ENCODE measurements at places on chromosomes 1 and 21. TPM values are rescaled to one million over a fixed set of nuclear protein-coding genes. Genes with fewer than 3 reads are reported as not detected.

Gene LCE1D
- not detected for total RNA-seq

DNA sequence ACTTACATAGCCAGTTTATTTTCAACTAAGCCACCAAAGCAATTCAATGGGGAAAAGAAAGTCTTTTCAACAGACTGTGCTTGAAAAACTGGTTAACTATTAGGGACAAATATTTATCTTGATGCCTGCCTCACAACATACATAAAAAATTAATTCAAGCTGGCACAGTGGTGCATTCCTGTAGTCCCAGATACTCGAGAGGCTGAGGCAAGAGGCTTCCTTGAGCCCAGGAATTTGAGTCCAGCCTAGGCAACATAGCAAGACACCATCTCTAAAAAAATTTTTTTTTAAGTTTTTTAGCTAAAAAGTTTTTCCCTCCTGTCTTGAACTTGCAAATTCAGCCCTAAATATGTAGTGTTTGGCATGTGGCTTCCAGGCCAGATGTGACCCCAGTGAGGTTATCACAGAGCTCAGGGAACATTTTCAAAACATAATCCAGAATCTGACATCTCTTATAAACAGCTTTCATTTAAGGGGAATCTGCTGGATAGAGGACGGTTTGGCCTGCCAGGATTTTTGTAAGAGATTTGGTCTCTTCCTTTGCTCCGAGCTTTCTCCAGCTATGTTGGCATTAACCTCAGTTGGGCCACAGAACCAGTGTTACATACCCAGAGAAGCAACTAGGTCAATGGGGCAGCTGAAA, 46.4 kb downstream of the COL6A1 start:
- DNase-seq: no peak
- H3K27ac ChIP-seq: peak overlapping the region; percentile 51
- H3K4me3 ChIP-seq: no peak overlapping the region
- peaks cover 11% of the 10 kb centered on the region for H3K4me1 ChIP-seq
- H3K27me3 ChIP-seq: no peaks in the 10 kb centered on the region
- H3K36me3 ChIP-seq: no peaks in the 10 kb centered on the region

DNA sequence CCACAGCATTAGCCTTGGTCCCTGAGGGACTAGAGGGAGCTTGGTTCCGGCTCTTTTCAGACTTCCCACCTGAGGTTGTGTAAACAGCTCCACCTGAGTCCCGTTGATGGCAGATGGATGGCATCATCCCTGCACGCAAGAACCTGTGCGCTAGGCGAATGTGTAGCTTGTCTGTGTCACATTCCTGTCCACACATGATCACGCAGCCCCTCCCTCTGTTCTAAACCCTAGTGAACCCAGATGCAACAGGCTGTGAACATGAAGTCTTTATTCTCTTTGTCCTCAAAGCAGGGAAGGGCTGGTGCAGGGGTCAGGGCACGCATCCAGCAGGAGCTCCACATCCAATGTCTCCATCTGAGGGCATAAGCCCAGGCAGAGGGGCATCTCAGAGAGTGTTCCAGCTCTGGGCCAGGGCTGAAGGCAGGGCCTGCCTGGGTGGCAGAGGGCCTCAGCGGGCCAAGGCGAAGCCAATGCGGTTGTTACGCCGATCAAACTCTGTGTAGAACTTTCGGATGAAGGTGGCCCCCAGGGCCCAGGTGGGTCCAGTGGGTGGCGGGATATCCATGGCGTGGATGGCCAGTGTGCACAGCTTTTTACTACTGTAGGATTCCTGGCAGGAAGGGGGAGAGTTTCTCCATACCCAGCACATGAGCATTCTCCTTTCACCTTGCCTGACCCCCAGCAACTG, 2.9 kb upstream of the ETNK2 start:
- DNase-seq: no peak
- no peak overlapping the region for H3K27ac ChIP-seq
- no peaks in the 10 kb centered on the region for H3K27me3 ChIP-seq
- H3K4me1 ChIP-seq: peaks cover 23% of the 10 kb centered on the region

DNA sequence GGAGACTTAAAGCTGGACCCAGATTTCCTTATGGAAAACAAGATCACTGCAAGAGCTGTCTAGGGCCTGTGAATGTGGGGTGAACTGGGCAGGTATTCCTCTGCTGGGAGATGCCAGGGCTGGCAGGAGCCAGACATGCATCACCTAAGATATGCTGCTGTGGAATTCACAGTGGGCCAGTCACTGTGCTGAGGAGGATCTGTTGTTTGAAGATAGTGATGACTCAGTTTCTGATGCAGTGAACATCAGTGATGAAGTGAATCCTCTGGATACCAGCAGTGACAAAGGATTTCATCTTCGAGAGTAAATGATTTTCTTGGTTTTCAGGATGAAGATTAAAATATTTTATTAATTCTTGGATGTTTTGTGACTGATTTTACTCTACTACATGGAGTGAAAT, 29.9 kb upstream of the CAMSAP2 start:
- no peaks in the 10 kb centered on the region for H3K36me3 ChIP-seq
- no peak for DNase-seq
- H3K4me3 ChIP-seq: no peak overlapping the region
- H3K4me1 ChIP-seq: no peaks in the 10 kb centered on the region
- H3K27ac ChIP-seq: no peak overlapping the region

- no peak for DNase-seq
- H3K27me3 ChIP-seq: no peaks in the 10 kb centered on the region
- no peaks in the 10 kb centered on the region for H3K4me1 ChIP-seq
Observed at GRCh38 chr1:221562542-221563475, 179.1 kb downstream of the DUSP10 start.

DNA sequence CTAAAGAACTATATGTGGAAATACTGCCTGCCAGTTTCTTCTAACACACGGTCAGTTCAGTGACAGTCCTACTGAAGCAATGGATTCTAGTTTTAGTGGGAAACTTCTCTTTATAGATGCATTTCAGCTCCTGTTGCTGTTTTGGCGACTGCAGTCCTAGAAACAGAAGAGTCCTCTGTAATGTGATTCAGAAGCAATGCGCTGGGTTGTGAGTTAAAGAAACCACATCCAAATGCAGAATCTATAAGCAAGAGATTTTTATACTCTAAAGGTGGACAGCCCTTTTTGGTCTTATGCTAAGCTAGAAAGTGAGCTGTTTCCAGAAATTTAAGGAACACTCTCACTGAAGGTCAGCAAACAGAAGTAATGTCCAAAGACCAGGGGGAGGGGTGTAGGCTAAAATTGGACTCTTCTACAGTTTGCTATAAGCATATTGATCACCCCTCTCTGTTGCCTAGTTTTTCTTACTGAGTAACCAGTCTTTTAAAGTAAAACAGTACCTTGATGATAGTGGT, 30.8 kb downstream of the DUSP10 start:
- no peak overlapping the region for H3K27ac ChIP-seq
- no peaks in the 10 kb centered on the region for H3K27me3 ChIP-seq
- DNase-seq: no peak
- H3K36me3 ChIP-seq: no peaks in the 10 kb centered on the region
- no peaks in the 10 kb centered on the region for H3K4me1 ChIP-seq

DNA sequence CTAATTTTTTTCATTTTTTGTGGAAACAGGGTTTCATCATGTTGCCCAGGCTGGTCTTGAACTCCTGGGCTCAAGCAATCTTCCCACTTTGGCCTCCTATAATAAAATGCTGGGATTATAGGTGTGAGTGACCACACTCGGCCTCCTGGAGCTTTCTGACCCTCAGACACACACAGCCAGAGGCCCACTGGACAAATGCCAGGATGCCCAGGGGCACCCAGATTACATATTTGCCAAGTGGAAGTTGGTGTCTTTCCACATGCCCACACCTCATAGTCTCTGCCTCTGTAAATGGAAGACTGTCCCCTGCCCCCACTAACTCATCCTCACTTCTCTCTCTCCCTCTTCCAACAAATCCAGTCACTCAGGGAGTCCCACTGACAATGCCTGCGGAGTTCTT, 63.4 kb upstream of the LRP8 start:
- no peak for DNase-seq
- no peaks in the 10 kb centered on the region for H3K27me3 ChIP-seq
- no peaks in the 10 kb centered on the region for H3K36me3 ChIP-seq
- peaks cover 3% of the 10 kb centered on the region for H3K4me1 ChIP-seq
- no peak overlapping the region for H3K27ac ChIP-seq

DNA sequence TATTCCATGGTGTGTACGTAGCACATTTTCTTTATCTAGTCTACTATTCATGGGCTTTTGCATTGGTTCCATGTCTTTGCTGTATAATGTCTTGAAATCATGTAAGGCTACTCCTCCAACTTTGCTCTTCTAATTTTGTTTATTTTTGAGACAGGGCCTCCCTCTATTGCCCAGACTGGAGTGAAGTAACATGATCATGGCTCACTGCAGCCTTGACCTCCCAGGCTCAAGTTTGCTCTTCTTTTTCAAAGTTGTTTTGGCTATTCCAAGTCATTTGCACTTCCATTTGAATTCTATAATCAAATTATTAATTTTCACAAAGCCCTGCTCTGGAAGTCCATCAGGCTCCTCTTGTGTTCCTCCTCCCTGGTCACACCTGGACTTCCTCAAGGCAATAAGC, 90.2 kb upstream of the SGIP1 start:
- no peaks in the 10 kb centered on the region for H3K36me3 ChIP-seq
- H3K27me3 ChIP-seq: no peaks in the 10 kb centered on the region
- no peaks in the 10 kb centered on the region for H3K4me1 ChIP-seq
- no peak overlapping the region for H3K4me3 ChIP-seq
- no peak overlapping the region for H3K27ac ChIP-seq

GRCh38 chr1:187956975-187957374, 1128.2 kb downstream of the PLA2G4A start:
- H3K27me3 ChIP-seq: no peaks in the 10 kb centered on the region
- H3K4me1 ChIP-seq: no peaks in the 10 kb centered on the region
- DNase-seq: no peak
- no peak overlapping the region for H3K4me3 ChIP-seq

DNA sequence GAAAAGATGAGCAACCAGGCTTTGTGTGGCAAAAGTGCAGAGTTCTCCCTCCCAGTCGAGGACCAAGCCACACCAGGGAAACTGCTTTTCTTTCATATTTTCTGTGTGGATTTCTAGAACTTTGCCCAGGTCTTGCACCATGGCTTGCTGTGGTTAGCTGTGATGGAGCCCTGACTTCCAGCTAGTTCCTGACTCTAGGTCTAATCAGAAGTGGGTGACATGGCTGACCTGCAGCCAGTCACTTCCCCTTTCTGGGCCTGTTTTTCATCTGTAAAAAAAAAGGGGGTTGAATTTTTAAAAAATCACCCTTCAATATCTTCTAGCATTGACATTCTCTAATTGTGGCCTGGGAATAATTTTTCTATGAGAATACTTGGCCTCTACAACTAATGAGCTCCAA, 491.2 kb upstream of the USP24 start:
- H3K27me3 ChIP-seq: no peaks in the 10 kb centered on the region
- DNase-seq: no peak
- H3K4me3 ChIP-seq: no peak overlapping the region
- H3K4me1 ChIP-seq: peaks cover 10% of the 10 kb centered on the region
- H3K27ac ChIP-seq: no peak overlapping the region

DNA sequence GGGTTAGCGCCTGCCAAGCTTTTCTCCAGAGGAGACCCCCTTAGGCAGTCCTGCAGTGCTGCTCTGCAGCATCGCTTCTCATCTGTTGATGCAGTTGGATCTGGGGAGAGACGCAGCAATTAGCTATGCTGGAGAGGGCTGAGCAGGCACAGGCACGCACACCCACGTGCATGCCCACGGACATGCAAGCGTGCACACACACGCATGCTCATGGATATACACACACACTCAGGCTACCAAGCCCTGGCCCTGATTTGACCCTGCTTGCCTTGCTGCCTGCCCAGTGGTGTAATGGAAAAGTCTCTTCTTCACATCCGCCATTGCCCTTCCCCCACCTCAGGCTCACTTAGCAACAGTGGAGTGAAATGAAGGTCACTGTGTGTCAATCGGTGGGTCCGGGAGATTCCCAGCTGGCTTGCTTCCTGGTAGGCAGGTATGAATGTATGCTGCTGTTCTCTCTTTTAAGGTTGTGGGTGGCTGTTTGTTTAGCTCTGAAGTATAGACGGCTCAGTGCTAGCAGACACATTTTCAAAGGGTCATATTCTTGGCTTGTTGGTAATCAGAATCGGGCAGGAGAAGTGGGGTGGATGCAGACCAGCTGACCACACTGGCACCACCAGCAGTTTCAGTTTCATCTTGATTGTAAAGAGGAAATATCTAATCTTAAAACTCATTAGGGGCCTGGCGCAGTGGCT, 9.5 kb downstream of the ATP1B1 start:
- DNase-seq: no peak
- peaks cover 8% of the 10 kb centered on the region for H3K4me1 ChIP-seq
- no peaks in the 10 kb centered on the region for H3K36me3 ChIP-seq
- no peaks in the 10 kb centered on the region for H3K27me3 ChIP-seq

Gene OLFML2B
- total RNA-seq: 46.6 TPM

DNA sequence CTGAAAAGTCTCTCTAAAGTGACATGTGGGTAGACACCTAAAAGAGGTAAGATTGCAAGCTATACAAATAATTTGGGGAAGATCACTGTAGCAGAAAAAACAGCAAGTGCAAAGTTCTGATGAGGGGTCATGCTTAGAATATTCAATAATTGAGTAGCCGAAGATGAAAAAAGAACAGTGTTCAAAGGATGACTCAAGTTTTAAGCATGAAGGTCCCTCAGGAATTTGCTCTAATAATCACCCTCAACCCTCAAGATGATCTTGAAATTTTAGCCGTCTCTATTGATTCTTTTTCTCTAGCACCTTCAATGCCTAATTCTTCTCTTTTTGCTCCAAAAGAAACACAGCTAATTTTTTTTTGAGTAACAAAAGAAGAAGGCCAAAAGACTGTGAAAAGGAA, 190.6 kb upstream of the ZNHIT6 start:
- no peak for DNase-seq
- no peaks in the 10 kb centered on the region for H3K4me1 ChIP-seq
- H3K4me3 ChIP-seq: no peak overlapping the region
- H3K36me3 ChIP-seq: no peaks in the 10 kb centered on the region

DNA sequence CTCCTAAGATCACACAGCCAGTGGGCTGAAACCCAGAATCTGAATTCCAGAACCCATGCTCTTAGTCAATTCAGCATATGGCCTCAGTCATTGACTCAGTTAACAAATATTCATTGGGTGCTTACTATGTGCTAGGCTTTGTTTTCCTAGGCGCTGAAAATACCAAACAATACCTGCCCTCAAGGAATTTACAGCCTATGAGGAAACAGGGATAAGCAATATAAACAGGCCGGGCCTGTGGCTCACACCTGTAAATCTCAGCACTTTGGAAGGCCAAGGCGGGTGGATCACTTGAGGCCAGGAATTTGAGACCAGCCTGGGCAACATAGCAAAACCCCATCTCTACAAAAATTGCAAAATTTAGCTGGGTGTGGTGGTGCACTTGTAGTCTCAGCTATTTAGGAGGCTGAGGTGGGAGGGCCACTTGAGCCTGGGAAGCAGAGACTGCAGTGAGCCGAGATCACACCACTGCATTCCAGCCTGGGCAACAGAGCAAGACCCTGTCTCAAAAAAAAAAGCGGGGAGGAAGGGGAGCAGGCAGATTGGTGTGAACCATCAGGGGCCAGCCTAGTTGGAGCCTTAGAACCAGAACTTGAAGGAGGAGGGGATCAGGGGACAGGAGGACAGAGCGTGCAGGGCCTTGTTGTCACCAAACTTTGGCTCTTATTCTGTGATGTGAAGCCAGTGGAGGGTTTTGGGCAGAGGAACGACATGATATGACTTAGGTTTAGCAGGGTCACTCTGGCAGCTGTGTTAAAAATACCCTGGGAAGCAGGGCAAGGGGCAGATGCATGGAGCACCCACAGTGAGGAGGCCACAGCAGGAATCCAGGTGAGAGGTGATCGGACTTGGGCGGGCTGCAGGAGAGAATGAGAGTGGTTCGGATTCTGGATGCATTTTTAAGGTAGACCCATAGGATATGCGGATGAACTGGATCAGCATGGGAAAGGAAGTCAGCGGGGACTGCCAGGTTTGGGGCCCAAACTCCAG, 5.8 kb downstream of the TINAGL1 start:
- H3K4me1 ChIP-seq: peaks cover 67% of the 10 kb centered on the region
- no peak for DNase-seq
- peak overlapping the region; percentile 97 for H3K27ac ChIP-seq

Gene CCT3
- 106 TPM for total RNA-seq
